ENCODE measurements at places on chromosomes 16 and 17. TPM values are rescaled to one million over a fixed set of nuclear protein-coding genes. Genes with fewer than 3 reads are reported as not detected.

Gene NETO2
- total RNA-seq = 24.2 TPM

Gene TEKT5
- not detected for total RNA-seq

Gene MT4
- not detected for total RNA-seq

Gene SEC14L5
- total RNA-seq = 1.3 TPM

DNA sequence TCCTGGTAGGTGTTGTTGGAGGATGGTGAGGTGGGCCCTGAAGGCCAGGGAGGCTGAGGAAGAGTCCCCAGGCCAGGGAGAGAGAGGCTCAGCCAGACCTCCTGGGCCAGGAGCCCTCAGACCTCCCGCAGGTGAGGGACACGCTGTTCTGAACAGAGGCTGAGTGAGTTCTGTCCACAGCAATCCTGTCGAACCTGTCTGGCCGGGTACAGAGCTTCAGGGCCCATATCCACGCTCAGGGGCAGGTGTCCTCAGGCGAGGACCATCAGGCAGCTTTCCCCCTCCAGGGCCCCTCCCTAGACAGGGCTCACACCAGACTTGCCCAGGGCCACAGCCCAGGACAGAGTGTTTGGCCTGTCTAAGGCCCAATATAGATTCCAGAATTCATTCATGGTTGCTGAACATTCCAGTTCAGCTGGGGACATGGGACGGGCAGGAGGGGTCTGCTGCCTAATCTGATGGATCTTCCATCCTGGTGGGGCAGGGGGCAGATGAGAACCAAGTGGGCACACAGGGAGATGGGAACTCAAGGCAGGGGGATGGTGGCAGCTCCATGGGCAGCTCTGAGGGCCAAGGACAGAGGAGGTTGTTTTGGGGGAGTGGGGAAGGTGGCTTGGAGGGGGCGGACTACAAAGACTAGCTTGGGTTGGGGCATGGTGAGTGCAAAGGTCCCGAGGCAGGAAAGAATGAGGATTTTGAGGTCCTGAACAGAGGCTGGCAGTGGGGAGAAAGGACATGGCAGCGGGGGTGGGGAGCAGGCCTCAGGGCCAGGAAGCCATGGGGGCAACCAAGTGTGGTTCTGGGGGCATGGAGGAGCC, 23.4 kb upstream of the MPRIP start:
- no peak for ATAC-seq

Gene IRX6
- 2.4 TPM for total RNA-seq

GRCh38 chr16:1108299-1109252, 12.5 kb upstream of the C1QTNF8 start:
- peak; percentile 28 for ATAC-seq

GRCh38 chr16:57279780-57280638, 4.5 kb downstream of the PLLP start:
- no peak for ATAC-seq

Gene GSDMA
- not detected for total RNA-seq

- peak; percentile 35 for ATAC-seq
Measured at GRCh38 chr17:57909551-57909950, 45.7 kb downstream of the CUEDC1 start.

GRCh38 chr16:565419-566330, 1.1 kb upstream of the NHLRC4 start:
- peak; percentile 69 for ATAC-seq

DNA sequence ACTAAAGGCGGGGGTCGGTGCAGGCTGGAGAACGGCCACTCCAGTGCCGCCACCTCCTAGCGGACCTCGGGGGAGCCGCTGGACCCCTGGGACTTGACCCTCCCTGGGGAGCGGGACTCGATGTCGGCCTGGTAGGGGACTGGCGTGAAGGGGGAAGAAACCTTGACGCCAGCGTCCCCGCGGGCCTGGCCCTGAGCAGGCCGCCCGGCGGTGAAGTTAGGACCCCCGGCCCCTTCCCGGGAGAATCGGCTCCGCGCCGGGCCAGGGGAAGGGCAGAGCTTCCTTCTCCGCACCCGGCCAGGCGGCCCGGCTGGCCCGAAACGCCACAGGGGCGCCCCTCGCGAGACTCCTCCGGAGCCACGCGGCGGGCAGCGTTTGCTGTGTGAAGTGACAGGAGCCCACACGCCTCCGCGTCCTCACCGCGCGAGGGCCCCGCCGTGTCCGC, 389 bp downstream of the DUS1L start:
- peak; percentile 63 for ATAC-seq

DNA sequence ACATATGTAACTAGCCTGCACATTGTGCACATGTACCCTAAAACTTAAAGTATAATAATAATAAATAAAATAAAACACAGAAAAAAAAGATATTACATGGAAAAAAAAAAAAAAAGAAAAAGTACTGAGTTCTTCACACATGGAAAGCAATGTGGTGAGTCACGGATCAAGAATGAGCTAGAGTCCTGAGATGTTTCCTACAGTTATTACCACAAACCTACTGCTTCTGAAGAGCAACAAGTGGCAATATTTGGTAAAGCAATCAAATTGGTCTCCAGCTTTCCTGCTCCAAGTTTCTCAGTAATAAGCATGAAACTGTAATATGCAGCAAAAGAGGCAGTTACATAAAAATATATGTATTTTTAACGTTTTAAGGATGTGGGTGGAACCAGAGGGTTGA, 223.3 kb upstream of the SALL1 start:
- ATAC-seq = no peak

DNA sequence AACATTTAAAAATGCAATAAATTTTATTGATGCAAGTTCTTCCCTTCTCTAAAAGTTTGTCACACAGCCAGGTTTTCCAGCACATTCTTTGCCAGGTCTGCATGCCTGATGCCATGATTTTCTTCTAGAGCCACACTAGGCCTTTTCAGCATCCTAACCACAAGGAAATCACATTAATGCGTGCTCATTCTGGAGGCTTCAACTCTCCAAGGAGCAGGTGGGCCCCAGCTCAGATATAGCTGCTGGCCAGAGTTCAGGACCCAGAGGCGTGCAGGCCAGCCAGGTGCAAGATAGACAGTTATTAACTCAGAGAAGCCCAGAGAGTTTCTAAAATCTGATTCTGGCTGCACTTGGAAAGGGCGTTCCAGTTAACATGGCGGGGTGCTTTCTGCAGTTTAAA, 124.5 kb upstream of the MAF start:
- no peak for ATAC-seq

GRCh38 chr17:82751171-82751570, 694 bp upstream of the TBCD start:
- ATAC-seq = peak; percentile 13

DNA sequence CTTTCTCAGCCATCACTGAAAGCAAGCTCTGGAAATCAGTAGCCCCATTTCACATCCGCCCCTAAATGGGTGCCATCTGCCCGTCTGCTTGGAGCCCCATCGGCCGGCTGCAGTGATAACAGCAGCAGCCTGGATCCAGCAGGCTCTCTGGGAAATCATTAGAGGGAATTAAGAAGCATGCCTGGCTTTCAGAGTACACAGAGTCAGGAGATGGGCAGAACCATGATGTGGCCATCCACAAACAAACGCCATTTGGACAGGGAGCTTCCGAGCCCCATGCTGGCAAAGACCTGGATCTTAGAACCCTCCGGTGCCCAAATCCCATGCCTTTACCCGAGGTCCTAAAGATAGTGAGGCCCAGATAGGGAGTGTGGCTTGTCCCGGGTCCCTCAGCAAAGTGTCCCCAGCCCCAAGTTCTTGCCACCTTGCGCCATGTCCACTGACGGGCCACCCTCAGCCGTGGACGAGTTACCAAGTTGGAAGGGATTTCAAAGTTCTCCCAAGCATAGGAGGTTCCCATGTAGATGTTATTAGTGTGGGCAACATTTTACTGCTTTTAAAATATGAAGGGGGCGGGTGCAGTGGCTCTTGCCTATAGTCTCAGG, 1.0 kb upstream of the LITAF start:
- no peak for ATAC-seq

- ATAC-seq = no peak
Measured at GRCh38 chr17:56735842-56736241, 97.9 kb downstream of the C17orf67 start.

DNA sequence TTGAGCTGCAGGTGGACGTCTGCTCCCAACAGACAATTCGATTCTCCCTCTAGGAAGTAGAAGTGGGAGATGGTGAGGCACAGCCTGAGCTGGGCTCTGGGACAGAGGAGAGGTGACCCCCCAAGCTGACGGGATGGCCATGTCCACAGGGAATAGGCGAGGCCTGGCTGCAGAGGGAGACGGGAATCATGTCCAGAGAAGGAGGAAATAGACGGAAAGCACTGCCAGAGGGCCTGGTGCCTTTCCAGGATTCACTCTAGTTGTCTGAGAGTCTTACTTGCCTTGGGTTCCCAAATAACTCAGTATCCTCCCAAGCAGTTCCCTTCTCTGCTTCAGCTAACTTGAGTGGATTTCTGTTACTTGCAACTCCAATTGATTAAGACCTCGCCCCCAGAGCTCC, 4.3 kb upstream of the CRISPLD2 start:
- no peak for ATAC-seq

DNA sequence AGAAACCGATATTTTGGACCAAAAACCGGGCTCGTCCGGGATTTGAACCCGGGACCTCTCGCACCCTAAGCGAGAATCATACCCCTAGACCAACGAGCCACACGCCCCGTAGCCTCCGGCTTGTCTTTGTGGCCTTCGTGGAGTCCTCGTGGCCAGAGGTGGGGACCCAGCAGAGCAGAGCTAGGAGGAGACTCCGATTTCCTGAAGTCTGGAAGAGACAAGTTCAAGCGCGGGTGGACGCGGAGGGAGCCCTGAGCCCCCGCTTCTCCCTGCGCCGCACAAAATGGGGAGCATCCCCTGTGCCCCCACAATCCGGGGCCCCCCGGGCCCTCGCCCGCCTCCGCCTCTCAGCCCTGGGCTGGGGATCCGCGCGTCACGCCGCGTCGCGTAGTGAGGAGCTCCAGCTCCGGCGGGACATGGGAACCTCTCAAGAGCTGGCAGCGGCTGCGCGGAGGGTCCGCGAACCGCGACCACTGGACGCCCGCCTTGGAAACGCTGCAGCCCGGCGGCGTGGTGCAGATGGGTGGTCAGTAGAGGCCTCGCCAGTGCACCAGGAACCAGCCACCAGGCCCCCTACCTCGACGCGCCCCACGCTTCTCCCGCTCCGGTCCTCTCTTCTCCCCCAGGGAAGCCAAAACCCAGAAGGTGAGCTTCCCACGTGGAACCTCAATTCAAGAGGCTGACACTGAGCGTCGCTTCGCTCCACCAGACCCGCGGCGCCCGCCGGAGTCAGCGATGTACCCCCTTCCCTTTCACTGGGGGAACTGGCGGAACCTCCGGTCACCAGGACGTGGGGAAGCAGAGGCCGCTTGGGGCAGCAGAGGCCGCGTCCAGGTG, 5.2 kb upstream of the OR1F1 start:
- ATAC-seq = peak; percentile 60

- no peak for ATAC-seq
Measured at GRCh38 chr17:819251-819650, 37.1 kb downstream of the MRM3 start.

- ATAC-seq = peak; percentile 38
Measured at GRCh38 chr17:61409301-61410112, 9.9 kb downstream of the TBX2 start.

- ATAC-seq = no peak
Measured at GRCh38 chr17:36525888-36526287, 8.8 kb downstream of the MYO19 start.

Gene KRTAP4-4
- not detected for total RNA-seq

Measured in motor neuron (in vitro differentiated cells).